Stimulated activated CD4-positive, alpha-beta T cell treated with anti-CD3 and anti-CD28 coated beads, TNF-alpha, amount 100 ng/mL, for 4 hours (primary cell): ENCODE measurements at places on chromosomes 6 and 20.

DNA sequence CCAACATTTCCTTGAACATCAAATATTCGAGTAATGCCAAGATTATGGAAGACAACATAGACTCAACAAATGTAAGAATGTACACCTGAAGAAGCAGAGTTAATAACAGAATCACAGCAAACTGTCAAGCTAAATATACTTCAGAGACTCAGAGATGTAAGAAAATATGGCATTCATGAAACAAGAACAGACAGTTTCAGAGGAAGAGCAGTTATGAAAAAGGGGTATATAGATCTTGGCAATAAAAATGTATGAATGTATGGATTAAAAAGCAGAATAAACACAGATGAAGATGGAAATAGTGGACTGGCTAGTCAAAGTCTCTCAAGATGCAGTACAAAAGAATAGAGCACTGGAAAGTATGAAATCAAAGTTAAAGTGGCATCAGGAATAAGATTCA lies 18.4 kb downstream of the RRAGD start:
- no peak for DNase-seq

GRCh38 chr6:65819152-65819551 lies 112.1 kb upstream of the EYS start:
- no peak for DNase-seq

GRCh38 chr20:19231359-19232035 lies 19.1 kb downstream of the SLC24A3 start:
- DNase-seq, result no peak

- no peak for DNase-seq
Observed at GRCh38 chr20:44137266-44137801, 49.7 kb downstream of the JPH2 start.

DNA sequence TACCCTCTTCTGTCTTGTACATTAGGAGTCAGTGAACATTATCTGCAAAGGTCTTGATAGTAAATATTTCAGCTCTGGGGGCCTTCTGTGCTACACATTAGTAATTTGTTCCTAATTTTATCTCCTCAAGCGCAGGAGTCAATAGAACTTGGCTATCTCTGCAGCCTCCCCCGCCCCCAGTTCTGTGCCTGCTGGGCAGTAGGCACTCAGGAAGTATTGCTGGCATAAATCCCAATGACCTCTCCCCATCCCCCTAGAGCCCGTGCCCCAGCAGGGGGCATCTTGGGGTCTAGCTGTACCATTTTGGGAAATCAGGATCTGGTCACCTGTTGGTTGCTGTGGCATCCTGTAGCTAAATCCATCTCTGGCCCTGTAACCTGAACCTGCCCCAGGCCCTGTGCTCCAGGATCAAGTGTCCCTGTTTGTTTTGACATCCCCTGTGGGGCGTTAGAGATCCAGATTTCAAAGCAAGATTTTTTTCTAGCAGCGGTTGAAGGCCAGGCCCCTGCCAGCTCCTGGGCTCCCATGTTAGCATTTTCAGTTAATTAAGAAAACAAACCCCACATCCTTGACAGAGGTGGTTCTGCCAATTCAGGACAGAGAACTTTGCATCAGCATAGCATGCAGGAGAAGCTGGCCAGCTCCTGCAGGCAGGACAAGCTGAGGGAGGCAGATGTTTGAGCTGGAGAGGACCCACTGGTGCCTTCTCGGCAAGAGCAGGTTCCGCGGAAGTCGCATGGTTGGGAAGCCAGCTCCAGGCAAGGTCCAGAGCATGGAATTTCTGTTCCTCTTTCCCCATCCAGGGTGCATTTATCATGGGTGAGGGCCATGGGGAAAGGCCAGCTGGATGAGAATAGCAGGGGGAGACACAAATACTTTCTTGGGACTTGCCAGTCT lies 32.1 kb downstream of the DAAM2 start:
- no peak for DNase-seq

- no peak for DNase-seq
Observed at GRCh38 chr6:91864911-91865310, 1278.0 kb upstream of the MAP3K7 start.

- DNase-seq, result no peak
Observed at GRCh38 chr6:127514773-127515227, 4.3 kb downstream of the MTCL3 start.

DNA sequence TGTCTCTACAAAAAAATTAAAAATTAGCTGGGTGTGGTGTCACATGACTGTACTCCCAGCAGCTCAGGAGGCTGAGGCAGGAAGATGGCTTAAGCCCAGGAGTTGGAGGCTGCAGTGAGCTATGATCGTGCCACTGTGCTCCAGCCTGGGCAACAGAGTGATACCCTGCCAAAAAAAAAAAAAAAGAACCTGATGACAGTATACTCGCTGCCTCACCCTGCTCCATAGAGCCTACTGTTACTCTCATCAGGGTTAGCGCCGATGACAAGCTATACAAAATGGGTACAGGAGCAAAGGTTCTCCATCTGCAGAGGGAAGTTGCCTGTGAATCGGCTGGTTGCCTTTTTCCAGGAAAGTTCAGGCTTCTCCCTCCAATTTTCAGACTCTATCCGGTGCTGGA lies 53.4 kb downstream of the GMPR start:
- no peak for DNase-seq

GRCh38 chr20:48818481-48818987 lies 9.3 kb downstream of the PREX1 start:
- DNase-seq, result no peak

- DNase-seq, result no peak
Observed at GRCh38 chr20:10476319-10476724, 41.2 kb downstream of the SLX4IP start.

DNA sequence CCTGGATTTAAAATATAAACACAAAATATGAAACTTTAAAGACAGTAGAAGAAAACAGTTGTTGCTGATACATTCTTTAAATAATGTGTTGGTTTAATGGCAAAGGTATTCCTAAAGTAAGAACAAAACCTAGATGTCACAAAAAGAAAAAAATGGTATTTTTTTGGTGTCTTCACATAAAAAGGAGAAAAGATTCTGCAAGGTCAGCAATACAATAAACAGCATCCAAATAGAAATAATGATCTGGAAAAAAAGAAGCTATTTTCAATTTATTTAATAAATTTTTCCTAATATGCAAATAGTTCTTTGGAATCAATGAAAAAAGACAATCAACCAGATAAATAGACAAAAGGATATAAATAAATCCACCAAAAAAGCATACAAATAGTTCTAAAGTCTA lies 6.5 kb upstream of the ADGRF1 start:
- no peak for DNase-seq

- DNase-seq, result no peak
Observed at GRCh38 chr6:50709366-50709734, 4.0 kb upstream of the TFAP2D start.

GRCh38 chr20:33034901-33035492 lies 3.5 kb downstream of the BPIFB6 start:
- no peak for DNase-seq

DNA sequence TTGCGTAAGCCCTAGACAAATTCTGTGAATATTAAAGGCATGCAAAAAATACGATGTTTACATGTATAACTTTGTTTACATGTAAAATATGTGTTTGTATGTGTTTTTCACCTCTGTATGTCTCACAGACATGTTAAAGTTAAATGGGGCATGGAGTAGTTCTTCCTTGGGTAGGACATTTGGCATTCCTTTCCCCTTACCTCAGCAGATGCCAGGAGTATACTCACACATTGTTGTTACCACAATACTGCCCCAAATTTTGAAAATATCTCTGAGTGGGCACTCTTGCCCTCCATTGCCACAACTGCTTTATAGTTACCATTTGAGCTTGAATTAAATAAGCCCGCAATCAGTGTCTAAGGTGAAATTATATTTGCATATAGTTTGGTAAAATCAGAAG lies 147.5 kb downstream of the MYO6 start:
- no peak for DNase-seq

GRCh38 chr20:62370807-62371587 lies 3.9 kb upstream of the LAMA5 start:
- no peak for DNase-seq

- DNase-seq, result no peak
Observed at GRCh38 chr6:11851387-11851786, 72.8 kb upstream of the ADTRP start.

GRCh38 chr6:11350294-11350693 lies 117.8 kb upstream of the NEDD9 start:
- no peak for DNase-seq

- no peak for DNase-seq
Observed at GRCh38 chr20:10239954-10240353, 21.3 kb downstream of the SNAP25 start.

- peak; percentile 31 for DNase-seq
Observed at GRCh38 chr20:21048841-21049273, 57.3 kb downstream of the LINC00237 start.

DNA sequence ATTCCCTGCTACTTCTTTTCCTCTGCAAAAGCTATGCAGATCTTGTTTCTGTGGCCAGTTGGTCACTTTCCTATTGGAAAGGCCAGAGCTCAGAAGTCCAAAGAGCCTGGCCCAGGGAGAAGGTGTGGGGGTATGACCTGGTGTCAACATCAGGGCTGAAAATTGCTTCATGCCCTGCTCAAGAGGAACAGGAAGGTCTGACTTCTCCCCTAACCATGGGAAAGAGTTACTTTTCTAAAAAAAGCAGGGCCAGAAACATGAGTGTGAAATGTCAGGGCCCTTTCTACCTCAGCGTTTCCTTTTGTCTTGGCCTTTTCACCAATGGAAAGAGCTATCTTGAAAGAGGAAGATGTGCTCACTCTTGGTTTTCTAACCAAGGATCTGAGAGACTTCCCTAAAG lies 117.4 kb downstream of the MAFB start:
- DNase-seq, result no peak

GRCh38 chr20:63370618-63371187 lies 9.6 kb upstream of the CHRNA4 start:
- no peak for DNase-seq

- DNase-seq, result no peak
Observed at GRCh38 chr20:22403022-22403631, 181.2 kb downstream of the FOXA2 start.

DNA sequence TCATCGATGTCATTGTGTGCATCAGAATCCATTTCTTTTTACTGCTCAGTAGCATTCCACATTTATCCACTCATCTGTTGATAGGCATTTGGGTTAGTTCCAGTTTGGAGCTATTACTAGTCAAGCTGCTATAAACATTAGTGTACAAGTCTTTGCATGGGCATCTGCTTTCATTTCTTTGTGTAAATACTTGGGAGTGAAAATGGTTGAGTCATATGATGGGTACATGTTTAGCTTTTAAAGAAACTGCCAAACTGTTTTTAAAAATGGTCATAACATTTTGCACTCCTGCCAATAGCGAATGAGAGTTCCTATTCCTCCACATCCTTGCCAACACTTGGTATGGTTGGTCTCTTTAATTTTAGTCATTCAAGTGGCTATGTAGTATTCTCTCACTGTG lies 21.2 kb upstream of the SLC22A2 start:
- no peak for DNase-seq

GRCh38 chr20:25205277-25206062 lies 10.0 kb downstream of the ENTPD6 start:
- DNase-seq, result no peak

- no peak for DNase-seq
Observed at GRCh38 chr6:104486035-104486434, 373.7 kb downstream of the HACE1 start.

DNA sequence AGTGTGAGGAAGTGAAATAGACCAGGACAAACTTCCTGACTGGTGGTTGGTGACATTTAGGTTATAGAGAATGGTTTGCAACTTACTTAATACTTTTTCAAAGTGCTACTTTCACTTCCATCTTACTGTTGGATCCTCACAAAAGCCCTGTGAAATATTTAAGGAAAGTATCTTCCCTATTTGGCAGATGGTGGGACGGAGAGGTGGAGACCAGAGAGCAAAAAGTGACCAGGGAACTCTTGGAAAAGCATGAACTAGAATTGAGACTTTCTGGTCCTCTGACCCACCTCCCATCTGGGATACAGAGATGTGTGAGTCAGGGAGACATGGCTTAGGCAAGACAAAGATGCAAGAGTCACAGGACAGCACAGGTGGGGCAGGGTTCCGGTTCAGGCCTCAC lies 3.0 kb downstream of the TRIM10 start:
- no peak for DNase-seq

- DNase-seq, result no peak
Observed at GRCh38 chr6:7441048-7441775, 51.6 kb downstream of the RIOK1 start.

DNA sequence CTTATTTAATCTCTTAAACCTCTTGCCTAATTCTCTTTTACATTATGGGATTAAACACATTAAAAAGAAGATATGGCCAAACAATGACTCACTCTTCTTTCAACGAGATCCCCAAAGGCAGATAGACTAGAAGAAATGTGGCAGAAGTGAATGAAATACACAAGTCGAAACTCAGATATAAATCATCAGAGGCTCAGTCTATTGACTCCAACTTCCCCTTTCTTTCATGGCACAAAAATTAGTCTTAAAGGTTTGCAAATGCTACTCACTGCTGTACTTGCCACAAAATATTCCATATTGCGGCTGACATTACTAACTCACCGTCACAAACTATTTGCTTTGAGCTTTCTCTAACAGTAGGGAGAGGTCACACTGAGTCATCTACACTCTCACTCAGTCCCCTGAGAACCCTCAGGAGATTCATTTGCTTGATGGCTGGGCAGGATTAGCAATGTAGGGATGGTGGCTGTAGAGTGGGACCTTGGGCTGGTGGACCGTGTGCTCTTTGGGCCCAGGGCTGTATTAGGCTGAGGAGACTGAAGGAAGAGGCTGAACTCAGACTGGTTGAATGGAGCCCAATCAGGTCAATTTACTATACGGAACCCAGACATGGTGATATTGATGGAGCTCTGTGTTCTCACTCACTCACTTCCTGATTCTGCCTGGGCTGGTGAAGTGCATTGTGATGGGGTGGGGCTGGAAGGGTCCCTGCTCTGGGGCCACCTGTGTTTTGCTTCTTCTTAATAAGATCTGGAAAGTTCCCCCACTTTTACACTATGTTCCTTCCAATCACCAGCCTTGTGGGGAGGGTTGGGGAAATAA lies 42.8 kb upstream of the UBR2 start:
- DNase-seq, result no peak

DNA sequence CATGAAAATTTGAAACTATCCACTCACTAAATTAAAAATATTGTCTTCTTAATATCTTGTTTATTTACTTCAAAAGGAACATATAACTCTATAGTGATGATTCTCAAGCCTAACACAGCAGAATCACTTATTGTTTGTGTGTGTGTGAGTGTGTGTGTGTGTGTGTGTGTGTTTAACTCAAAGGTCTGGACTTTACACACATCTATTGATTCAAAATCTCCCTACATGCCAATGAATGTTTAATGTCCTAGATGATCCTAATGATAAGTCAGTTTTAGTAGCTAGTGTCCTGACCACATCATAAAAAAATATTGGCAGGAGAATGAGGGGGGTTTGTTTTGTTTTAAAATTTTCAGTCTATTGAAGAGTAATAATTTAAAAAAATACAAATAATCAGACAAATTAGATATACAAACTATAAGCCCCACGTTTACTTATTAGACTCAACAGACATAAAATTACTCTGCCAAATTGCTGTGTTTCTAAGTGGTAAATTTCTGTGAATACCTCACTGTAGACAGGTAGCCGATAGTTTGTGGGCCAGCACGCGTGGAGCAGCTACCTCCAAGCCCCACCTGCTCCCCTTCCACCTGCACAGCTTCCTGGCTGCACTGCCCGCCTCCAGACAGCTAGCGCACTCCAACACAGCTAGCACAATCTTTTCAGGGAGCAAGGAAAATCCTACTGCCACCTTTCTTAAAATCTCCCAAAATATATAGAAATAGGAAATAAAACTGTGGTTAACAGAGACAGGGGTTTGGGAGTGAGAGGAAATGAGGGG lies 349.6 kb downstream of the PKHD1 start:
- DNase-seq, result no peak
